ENCODE measurements at places on chromosomes 11 and 22.

GRCh38 chr22:23357053-23357452 is 176.7 kb downstream of the BCR start:
- DNase-seq, result no peak

- DNase-seq, result peak; percentile 73
Measured at GRCh38 chr11:118434553-118435289, 1.6 kb upstream of the KMT2A start.

- DNase-seq, result no peak
Measured at GRCh38 chr11:36436589-36436988, 73.5 kb downstream of the TRAF6 start.

DNA sequence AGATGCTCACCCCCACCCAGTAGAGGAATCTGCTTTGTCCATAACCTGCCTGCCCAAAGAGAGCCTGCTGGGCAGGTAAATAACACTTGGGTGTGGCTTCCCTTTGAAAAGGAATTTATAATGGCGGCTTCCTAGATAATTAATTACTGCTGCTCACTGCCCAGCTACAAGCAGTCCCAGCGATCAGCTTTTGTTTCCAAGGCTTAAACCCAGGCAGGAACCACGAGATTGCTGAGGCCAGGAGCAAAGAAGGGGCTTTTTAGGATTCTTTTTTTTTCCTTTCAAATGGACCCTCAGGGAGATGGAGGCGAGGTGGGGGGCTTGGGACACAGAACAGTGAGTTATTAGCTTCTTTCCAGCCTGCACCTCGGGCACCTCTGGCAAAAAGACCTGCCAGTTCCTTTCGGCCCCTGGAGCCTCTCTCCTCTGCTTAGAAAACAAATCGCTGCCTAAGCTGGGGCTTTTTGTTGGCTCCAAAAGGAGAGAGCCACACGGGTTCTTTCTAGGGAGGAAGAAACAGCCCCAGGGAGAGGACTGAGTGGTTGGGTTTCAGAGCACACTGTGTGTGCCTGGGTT is 107.2 kb downstream of the TSPAN18 start:
- DNase-seq, result no peak

GRCh38 chr11:46947399-46948077 is 11.0 kb downstream of the CSTPP1 start:
- no peak for DNase-seq

DNA sequence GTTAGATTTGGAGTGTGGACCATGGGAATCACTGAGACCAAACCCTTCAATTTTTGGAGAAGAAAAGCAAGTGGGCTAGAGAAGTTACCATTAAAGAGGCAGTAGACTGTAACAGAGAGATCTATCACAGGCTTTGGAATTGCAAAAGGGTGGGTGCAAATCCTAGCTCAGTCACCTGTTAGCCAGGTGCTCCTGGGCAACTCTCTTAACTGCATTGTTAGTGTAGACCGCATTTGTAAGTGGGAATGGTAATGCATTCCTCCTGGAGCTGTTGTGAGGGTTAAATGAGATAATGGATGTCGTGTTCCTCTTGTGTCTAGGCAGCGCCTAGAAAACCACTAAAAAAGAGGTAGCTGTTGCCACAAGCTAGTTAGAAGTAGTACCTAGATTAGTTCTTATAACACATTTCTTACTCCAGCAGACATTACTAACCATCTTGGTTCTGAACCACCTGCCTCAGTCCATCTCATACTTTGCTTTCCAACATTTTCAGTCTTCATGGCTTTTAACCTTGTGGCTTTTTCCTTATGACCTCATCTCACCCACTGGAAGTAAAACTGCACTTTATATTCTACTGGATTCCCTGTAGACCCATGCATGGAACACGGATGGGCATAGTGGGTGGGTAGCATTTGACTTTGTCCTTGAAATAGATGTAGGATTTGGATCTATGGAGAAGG is 153.0 kb downstream of the HIPK3 start:
- no peak for DNase-seq

DNA sequence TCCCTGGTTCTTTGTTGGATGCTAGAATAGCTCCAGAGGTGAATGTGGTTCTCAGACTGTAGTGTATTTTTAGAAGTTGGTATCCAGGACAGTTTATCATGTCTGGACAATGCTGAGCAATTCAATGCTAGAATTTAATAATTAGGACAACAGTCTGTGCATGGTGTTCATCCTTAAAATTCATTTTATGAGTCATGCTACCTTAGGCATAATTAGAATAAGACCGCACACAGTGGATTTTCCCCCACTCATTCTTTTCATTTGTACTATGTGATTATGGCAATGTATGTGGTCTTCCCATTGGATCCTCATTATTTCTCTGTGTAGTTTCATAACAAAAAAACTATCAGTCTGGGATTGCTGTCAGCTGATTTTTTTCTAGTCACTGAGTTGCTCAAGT is 196.7 kb downstream of the ARHGAP42 start:
- DNase-seq, result no peak

- DNase-seq, result no peak
Measured at GRCh38 chr11:70519117-70519516, 120.8 kb downstream of the CTTN start.

- no peak for DNase-seq
Measured at GRCh38 chr11:126924376-126925040, 76.1 kb downstream of the KIRREL3 start.

DNA sequence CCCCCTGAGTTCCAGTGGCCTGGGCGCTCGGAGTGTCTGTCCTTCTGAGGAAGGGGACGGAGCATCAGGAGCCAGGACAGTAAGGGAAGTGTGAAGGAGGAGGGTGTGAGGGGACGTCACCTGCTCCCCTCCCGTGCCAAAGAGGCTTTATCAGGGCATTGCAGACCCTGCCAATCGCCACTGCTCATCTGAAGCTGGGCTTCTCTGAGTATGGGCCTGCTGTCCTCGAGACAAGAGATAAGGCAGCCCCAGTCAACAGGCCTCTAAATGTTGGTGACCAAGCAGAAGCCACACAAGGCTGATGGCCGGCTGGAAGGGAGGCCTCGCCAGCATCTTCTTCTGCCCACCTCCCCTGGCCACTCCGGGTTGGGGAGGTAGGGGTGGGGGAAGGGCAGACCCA is 29.8 kb downstream of the LIF start:
- no peak for DNase-seq

DNA sequence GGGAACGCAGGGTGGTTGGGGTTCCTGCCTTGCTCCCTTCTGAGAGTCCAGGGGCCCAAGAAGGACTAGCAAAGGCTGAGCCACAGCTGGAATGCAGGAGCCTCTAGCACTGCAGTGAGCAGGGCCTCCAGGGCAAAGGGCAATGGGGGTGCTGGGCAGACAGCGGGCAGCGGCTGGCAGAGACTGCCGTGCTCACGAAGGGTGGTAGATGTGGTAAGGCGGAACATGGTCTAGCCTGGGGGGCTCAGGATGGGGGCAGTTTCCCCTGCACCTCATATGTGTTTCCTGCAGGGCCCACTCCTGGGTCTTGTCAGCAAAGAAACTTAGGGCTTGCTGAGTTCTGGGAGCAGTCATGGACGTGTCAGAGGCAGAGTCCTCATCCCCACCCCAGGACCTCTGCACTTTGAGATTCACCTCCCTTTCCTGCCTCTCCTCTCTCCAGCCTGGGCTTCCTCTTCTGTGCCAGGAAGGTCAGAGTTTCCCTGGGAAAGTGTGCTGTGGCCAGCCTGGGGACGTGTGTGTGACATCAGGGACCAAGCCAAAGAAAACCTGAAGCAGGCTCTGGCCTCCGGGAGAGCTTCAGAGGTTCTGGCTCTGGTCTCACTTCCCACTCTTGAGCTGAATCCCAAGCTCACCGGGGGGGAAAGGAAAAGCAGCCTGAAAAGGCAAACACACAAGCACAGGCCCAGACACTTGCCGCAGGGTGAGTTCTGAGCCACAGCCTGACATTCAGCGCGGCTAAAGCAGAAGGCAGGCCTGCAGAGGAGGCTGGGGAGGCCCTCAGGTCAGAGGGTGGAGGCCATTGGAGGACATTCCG is 4.4 kb downstream of the MOGAT2 start:
- no peak for DNase-seq

DNA sequence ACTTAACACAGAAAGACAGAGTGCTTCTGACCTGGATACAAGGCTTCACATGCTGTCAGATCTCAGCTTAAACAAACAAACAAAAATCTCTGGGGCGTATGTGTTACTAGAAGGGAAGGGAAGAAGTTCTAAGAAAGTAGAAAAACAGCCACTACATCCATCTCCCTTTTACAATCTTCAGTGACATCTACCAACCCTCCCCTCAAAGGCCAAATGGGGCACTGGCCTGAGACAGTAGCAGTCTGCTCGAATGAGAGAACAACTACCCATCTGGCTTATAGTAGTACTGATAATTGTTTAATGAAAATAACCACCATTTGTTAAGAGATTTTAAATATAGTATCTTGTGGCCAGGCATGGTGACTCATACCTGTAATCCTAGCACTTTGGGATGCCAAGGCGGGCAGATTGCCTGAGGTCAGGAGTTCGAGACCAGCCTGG is 29.4 kb downstream of the CCDC83 start:
- no peak for DNase-seq

- no peak for DNase-seq
Measured at GRCh38 chr22:20155330-20156041, 4.6 kb upstream of the CCDC188 start.

GRCh38 chr11:79520086-79520485 is 79.3 kb upstream of the TENM4 start:
- no peak for DNase-seq

GRCh38 chr11:128195057-128195751 is 392.2 kb downstream of the ETS1 start:
- no peak for DNase-seq

GRCh38 chr11:68358416-68358815 is 46.0 kb downstream of the LRP5 start:
- DNase-seq, result no peak

GRCh38 chr22:28440592-28441390 is 238.8 kb downstream of the TTC28 start:
- no peak for DNase-seq

GRCh38 chr11:12893787-12894672 is 115.1 kb upstream of the RASSF10 start:
- peak; percentile 64 for DNase-seq

GRCh38 chr11:120871194-120871593 is 152.7 kb upstream of the TBCEL start:
- DNase-seq, result no peak

DNA sequence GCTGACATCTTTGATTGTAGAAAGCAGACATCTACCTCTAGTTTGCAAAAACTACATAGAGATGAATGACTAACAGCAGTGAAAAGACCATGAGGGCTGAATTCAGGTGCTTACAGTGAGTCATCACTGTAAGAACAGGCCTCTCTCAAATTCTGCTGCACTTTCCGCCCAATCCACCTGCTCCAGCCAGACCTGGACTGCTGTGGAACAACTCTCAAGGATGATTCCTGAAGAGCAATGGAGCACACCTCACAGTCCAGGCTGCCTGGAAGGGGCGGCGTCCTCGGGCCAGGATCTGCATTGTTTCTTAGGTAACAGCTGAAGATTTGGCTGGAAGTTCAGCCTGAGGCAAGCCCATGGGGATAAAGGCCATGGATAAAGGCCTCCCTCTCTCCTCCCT is 15.1 kb downstream of the APOL2 start:
- DNase-seq, result no peak
